ENCODE measurements at places on chromosomes 1 and 21.

GRCh38 chr1:1376551-1377226, 1.7 kb upstream of the AURKAIP1 start:
- DNase-seq: no peak

- no peak for DNase-seq
Observed at GRCh38 chr1:156893048-156893953, at the start of gene PEAR1. Gene PEAR1, plus strand, starts transcription at chr1:156893718. Its CDS starts 10,209 bp downstream, at chr1:156903927.

GRCh38 chr1:54163051-54163450, 10.3 kb upstream of the CDCP2 start:
- no peak for DNase-seq

DNA sequence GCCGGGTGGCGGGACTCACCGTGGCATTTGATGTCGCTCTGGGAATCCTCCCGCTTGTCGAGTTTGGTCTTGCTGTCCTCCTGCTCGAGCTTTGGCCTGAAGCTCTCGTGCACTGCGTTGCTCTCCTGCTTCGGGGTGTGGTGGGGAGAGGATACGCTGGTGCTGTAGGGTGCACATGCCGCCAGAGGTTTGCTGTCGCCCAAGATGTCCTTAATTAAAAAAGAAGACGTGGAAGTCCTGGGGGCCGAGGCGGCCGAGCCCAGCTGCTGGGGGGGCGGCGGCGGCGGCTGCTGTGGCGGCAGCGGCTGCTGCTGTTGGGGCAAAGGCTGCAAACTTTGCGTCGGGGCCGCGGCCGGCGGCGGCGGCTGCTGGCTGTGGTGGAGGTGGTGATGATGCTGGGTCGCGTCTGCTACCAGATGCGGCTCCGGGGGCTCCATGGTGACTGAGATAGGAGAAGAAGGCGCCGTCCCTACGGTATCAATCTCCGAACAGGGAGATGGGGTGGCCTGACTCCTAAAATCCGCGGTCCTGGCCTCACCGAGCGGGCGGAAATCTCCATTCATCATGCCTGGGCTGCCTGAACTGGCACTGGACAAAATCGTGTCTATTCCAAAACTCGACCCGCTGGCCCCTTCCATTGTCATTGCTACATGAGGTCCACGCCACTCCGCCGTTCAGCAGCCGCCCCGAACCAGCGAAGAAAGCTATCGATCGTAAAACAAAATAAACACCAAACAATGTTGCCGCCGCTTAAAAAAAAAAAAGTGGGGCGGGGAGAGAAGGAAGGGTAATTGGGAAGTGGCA, at the start of gene BARHL2:
Gene BARHL2 (minus strand): TSS at position 751 of the 804 bp plus-strand sequence. CDS start 107 bp downstream, at position 644.
- DNase-seq: no peak

DNA sequence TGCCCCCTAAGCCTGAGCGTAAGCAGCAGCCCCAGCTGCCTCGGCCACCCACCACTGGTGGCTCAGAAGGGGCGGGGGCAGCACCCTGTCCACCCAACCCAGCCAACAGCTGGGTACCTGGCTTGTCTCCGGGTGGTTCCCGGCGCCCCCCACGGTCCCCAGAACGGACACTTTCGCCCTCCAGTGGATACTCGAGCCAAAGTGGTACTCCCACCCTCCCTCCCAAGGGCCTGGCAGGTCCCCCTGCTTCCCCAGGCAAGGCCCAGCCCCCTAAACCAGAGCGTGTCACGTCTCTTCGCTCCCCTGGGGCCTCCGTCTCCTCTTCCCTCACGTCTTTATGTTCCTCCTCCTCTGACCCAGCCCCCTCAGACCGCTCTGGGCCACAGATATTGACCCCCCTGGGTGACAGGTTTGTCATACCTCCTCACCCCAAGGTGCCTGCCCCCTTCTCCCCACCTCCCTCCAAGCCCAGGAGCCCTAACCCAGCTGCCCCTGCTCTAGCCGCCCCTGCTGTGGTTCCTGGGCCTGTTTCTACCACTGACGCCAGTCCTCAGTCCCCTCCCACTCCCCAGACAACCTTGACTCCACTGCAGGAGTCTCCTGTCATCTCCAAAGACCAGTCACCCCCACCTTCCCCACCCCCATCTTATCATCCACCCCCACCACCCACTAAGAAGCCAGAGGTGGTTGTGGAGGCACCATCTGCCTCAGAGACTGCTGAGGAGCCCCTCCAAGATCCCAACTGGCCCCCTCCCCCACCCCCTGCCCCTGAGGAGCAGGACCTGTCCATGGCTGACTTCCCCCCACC, 46.2 kb downstream of the YARS1 start:
- DNase-seq: no peak

DNA sequence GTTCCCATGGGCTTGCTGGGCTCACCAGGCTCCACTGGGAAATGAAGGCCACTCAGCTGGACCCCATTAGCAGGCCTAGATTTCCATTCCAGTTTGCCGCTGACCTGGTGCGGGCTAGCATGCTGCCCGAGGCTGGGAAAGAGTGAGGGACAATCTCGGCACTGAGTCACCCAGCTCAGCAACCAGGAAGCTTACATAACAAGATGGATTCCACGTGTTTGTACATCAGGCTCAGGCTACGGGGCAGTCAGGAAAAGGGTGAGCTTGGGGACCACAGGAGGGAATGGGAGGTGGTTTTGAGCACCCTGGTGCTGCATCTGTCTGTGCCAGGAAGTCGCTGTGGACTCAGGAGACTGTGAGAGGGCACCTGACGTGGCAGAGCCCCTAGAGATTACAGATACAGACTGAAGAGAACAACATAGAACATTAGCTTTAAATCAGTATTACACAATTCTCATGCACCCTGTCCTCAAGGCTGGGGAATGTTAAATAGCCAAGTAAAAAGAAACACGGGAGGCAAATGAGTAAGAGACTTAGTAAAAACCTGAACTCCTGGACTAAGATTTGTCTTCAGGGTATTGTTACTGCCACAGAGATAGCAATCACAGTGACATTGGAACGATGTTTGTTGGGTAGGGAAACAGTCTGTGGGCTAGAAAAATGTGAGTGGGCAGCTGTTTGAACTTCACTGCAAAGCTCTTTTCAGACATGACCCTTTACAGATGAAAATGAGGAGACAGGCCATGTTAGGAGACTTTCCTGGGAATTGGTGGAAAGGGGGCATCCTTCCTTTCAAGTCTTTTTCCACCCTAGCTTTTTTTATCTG, 51.1 kb downstream of the GLUL start:
- peak; percentile 89 for DNase-seq

DNA sequence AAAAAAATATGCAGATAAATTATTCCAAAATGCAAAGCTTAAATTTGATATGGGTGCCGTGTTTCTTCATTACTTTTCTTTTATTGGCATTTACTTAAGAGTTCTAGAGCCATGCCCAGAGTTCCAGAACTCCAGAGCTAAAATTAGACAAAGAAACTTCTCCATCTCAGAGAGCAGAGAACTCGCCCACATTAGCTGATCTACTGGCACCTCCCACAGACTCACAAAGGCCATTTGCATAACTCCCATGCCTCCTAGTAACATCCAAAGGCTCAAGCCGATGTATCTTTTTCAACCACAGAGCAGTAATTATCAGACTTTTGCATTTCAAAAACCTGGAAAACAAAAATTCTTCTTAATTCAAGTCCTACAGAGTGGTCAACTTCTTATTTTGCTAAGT, 323.8 kb upstream of the ST6GALNAC5 start:
- no peak for DNase-seq

- peak; percentile 9 for DNase-seq
Observed at GRCh38 chr1:69814926-69815325, 247.2 kb downstream of the LRRC7 start.

GRCh38 chr21:43861706-43862105, 3.3 kb upstream of the AGPAT3 start:
- no peak for DNase-seq

DNA sequence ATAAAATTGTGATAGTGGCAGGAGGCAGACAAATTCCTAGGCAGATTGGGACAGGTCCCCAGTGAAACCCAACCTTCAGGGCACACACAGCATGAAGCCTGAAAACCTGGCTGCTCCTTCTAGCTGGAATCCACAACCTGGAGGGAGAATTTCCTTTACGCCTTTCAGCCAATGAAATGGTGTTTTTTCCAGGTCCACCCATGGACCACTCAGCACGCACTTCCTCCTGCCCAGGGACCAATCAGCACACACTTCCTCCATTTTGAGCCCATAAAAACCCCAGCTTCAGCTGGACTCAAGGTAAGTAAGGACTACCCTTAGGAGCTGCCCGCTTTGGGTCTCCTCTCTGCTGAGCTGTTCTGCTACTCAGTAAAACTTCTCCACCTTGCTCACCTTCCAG, 120.1 kb downstream of the AKT3 start:
- DNase-seq: no peak

GRCh38 chr1:235291599-235292091, 36.3 kb downstream of the ARID4B start:
- DNase-seq: no peak

- no peak for DNase-seq
Observed at GRCh38 chr1:40931601-40932000, 47.9 kb upstream of the CTPS1 start.

DNA sequence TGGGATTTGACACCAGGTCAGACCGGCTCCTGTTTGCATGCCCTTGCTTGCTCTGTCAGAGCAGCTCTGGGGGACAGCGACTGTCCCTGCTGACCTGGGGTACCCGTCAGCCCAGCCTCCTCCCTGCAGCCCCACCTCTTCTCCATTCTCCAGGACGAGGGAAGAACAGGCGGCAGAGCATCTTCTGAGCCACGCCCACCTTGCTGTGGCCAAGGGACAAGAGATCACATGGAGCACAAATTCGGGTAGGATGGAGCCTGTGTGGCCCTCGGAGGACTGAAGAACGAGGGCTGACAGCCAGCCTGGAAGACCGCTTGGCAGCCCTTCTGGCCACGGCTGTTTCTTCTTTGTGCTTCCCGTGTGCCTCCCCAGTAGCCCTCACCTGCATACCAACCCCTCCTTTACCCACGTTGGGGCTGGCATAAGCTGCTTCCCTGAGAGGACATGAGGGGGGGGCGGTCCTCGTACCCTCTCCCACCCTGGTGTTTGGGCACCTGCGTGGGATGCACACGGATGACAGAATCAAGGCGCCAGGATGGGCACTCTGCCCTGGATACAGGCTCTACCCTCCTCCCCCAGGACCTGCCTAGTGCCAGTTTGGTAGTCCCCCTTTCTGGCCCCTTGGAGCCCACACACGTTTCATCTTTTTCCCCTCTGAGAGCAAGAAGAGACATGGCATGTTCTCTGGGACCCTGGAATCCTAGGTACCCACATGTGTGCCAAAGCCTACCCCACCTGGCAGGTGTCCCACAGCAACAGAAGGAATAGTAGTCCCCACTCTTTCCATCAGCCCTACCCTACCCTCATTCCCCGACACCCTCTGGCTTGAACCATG, 26.9 kb downstream of the CDK18 start:
- no peak for DNase-seq

DNA sequence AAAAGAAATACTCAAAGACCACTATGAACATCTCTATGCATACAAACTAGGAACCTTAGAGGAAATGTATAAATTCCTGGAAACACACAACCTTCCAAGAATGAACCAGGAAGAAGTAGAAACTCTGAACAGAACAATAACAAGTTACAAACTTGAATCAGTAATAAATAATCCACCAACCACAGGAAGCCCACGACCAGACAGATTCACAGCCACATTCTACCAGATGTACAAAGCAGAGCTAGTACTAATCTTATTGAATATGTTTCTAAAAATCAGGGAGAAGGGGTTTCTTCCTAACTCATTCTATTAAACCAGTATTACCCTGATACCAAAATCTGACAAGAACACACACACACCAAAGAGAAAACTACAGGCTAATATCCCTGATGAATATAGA, 263.8 kb downstream of the NCAM2 start:
- no peak for DNase-seq

DNA sequence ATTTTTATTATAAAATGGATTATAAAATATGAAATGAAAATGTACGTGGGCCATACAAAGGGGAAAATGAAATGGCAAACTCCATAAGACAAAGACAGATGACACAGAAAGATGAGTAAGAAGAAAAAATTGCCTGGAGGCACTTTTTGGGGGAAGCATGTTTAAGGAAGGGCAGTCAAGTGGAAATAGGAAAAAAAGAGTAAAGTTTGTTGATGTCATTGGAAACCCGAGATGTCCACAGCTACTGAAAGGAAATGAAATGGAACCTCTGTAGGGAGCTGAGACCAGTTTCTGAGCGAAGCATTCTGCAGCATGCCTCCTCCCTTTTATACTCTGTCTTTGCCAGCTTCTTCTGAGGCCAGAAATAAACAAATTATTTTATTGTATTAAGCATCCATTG, 203.4 kb upstream of the UBE2U start:
- DNase-seq: peak; percentile 33

GRCh38 chr1:4733446-4734177, 79.2 kb downstream of the AJAP1 start:
- DNase-seq: no peak

- no peak for DNase-seq
Observed at GRCh38 chr21:17979763-17980162, 160.6 kb upstream of the C21orf91 start.

DNA sequence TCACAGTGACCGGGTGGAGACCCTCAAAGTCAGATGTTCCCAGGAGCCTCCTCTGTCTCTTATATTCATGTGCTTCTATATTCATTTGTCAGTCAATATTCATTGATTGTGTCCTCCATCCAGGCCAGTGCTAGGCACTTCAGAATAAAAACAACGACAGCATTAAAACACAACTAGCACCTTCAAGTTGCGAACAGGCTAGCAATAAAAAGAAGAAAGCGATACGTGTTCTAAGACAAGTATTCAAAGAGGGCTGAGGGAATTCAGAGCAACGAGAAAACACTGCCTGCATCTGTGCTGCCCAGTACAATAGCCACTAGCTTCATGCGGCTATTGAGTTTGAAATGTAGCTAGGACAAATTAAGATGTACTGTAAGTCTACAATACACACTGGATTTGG, 138.0 kb downstream of the PLXNA2 start:
- no peak for DNase-seq

- DNase-seq: no peak
Observed at GRCh38 chr21:42356650-42357049, 5.9 kb upstream of the TFF2 start.

GRCh38 chr1:108758796-108759195, 12.3 kb downstream of the STXBP3 start:
- DNase-seq: no peak
